ENCODE measurements at places on chromosomes 6 and 20.

DNA sequence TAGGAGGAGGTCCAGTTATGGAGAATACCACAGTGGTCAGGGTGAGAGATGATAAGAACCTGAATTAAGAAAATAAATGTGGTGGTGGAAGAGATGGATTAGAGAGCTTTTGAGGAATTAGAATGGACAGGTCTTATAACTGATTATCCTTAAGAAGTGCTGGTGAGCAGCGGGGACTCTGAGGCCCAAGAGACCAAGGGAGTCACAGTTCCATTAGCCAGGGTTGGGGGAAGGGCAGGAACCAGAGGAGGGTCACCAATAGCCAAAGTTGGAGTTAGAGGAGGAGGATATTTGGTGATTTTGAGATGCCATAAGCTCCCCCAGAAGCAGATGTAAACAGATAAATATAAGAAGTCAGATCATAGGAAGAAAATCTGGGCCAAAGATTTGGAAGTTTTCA is 87.1 kb upstream of the PAK5 start:
- DNase-seq, result no peak

DNA sequence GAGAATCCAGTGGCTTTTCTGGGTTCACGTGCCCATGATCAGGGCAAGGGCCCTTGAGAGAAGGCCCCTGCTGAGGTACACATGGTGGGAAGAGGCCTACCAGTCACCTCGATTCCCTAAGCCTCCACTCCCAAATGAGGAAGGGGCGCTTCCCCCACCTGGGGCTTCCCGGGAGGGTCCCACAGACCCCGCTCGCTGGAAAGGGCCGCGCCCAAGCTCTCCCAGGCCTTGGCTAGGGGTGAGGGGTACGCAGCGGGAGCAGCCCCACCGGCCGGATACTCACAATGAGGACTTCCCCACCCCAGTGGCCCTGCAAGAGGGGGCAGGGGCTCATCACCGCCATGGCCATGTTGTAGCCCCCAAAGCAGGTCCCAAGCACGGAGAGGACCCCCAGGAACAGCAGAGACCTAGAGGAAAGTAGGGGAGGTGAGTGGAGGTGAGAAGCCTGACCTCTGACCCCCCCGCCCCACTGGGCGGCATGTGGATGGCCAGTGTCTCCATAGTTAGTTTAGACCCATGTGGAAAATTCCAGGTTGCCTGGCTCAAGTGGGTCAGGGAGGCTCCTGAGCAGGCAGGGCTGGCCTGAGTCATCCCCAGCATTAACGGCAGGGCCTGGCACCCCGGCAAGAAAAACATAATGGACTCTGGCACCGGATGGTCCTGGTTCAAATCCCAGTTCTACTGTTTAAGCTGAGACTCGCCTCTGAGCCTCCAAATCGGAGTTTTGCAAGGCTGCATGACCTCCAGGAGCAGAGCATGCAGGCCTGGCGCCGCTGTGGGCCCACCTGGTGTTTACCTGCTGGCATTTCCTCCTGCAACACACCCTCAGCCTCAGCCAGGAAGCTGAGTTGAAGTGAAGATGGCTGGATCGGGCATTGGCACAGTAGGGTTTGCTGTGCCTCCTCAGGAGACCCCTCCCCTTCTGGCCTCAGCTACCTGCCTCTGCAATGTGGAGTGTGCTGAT is 6.6 kb downstream of the SLC52A3 start:
- DNase-seq, result no peak

GRCh38 chr6:49634092-49634835 is 2.4 kb downstream of the RHAG start:
- DNase-seq, result no peak

DNA sequence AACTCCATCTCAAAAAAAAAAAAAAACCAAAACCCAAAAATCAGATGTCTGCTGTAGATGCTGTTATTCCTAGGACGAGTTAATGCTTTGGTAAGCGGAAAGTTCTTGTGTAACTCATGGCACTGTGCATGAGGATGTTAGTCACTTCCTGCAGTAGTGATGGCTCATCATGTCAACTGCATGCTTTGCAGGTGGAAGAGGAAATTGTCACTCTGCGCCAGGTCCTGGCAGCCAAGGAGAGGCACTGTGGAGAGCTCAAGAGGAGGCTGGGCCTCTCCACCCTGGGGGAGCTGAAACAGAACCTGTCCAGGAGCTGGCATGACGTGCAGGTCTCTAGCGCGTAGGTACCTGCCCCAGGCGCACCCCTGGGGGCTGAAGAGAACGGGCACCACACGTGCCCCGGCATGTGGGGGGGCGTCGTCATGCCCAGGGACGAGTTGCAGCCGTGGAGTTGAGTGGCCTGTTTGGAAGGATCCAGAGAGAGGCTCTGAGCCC is 8.5 kb downstream of the TPD52L2 start:
- DNase-seq, result peak; percentile 94

- DNase-seq, result no peak
These were observed 315.1 kb downstream of the TFAP2C start for GRCh38 chr20:56943946-56944945.

- DNase-seq, result peak; percentile 23
These were observed 35.0 kb downstream of the SYTL3 start for GRCh38 chr6:158684745-158685324.

Data from iris pigment epithelial cell (primary cell).